ENCODE measurements at places on chromosomes 2 and 18. TPM values are rescaled to one million over a fixed set of nuclear protein-coding genes. Genes with fewer than 3 reads are reported as not detected.

The TTC21B gene
- 32.7 TPM for total RNA-seq

The AMER3 gene
- total RNA-seq, result 11.4 TPM

The TUBB8B gene
- not detected for total RNA-seq

The NRP2 gene
- 79.1 TPM for total RNA-seq

The MZT2B gene
- 58.7 TPM for total RNA-seq

The RTP5 gene
- 1.9 TPM for total RNA-seq

The SLC9A4 gene
- 0.06 TPM for total RNA-seq

The PLGLB2 gene
- total RNA-seq, result 4.6 TPM

The HAUS1 gene
- total RNA-seq, result 48.1 TPM

The SLC4A3 gene
- 18.7 TPM for total RNA-seq

The DSG4 gene
- not detected for total RNA-seq

The KIAA2012 gene
- total RNA-seq, result 5.7 TPM

The MOGAT1 gene
- total RNA-seq, result 0.22 TPM

The CSRNP3 gene
- total RNA-seq, result 32.7 TPM

The COBLL1 gene
- 23.7 TPM for total RNA-seq

The TSPYL6 gene
- total RNA-seq, result 0.17 TPM

The RNF144A gene
- 82.3 TPM for total RNA-seq

The ABCA12 gene
- total RNA-seq, result 0.22 TPM

The CIDEA gene
- total RNA-seq, result 0.50 TPM
